Activated T-helper 1 cell treated with Interleukin-2 at 50 U/mL for 16 hours (primary cell): ENCODE measurements at places on chromosomes 7 and 10.

- DNase-seq: no peak
Observed at GRCh38 chr7:129898502-129899160, 54.1 kb downstream of the UBE2H start.

- no peak for DNase-seq
Observed at GRCh38 chr10:30371954-30372353, 22.9 kb upstream of the MTPAP start.

DNA sequence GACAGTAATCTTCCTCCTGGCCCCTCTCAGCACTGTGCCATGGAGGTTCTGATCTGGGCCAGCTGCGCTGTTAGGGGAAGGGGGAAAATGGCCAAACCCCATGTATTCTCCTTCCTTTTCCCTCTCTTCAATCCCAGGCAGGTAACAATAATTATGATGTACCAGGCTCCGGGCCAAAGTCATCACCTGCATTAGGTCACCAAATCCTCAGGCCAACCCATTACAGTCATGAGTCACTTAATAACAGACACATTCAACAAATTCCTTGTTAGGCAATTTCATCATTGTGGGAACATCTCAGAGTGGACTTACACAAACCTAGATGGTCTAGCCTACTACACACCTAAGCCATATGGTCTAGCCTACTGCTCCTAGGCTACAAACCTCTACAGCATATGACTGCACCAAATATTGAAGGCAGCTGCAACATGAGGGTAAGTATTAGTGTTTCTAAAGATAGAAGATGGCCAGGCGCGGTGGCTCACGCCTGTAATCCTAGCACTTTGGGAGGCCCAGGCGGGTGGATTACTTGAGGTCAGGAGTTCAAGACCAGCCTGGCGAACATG, 2.2 kb upstream of the HSPB1 start:
- DNase-seq: no peak

- no peak for DNase-seq
Observed at GRCh38 chr10:71719042-71719441, 536 bp downstream of the C10orf105 start.

- no peak for DNase-seq
Observed at GRCh38 chr10:3111621-3112163, 44.3 kb downstream of the PFKP start.

DNA sequence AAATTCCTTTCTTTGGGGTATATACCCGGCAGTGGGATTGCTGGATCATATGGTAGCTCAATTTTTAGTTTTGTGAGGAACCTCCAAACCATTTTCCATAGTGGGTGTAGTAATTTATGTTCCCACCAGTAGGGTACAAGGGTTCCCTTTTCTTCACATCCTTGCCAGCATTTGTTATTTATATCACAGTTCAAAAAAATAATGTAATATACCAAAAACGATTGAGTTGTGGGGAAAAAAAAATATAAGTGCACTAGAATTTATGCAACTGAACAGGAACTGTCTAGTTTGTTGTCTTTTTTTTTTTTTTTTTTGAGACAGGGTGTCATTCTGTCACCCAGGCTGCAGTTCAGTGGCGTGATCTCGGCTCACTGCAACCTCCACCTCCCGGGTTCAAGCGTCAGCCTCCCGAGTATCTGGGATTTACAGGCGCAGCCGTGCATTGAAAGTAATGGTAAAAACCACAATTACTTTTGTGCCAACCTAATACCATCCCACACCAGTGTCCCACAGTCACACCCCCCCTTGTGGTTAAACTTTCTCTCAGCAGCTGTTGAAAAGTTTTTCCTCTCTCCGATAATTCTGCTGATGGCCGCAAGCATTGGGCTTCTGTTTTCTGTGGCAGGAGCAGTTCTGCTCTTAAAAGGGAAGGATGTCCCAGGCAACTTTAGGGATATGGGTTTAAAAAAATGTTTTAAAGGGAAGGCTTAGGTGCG, 6.8 kb upstream of the LAT2 start:
- DNase-seq: no peak

DNA sequence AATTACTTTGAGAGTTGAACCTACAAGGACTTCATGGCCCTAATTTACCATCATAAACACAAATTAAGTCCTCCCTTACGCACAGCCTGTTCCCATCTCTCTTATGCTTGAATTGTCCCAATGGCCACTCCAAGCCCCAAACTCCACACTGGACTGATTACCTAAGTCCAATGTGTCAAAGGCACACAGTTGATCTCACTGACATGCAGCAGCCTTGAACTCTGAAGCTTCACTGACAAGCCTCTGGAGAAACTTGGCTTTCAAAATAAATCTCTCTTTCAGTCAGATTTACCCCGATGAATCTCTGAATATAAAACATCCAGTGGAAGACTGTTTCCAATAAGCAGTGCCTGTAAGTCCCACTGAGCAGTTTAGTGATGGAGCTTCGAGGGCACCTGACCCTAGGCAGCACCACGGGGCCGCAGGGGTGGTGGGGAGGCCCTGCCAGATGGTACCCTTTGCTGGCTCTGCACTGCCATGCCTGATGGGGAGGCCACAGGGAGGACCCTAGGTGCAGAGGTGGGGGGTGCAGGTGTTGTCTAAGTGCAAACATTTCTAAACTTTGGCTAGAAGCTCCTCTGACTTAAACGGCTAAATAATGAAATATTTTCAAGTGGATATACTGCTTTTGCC, 3.3 kb upstream of the MAT1A start:
- no peak for DNase-seq

- no peak for DNase-seq
Observed at GRCh38 chr10:61749291-61749690, 86.6 kb downstream of the CABCOCO1 start.

GRCh38 chr7:96090756-96091155, 231.1 kb downstream of the SLC25A13 start:
- no peak for DNase-seq

GRCh38 chr10:78925800-78926319, 142.9 kb upstream of the ZMIZ1 start:
- DNase-seq: no peak

DNA sequence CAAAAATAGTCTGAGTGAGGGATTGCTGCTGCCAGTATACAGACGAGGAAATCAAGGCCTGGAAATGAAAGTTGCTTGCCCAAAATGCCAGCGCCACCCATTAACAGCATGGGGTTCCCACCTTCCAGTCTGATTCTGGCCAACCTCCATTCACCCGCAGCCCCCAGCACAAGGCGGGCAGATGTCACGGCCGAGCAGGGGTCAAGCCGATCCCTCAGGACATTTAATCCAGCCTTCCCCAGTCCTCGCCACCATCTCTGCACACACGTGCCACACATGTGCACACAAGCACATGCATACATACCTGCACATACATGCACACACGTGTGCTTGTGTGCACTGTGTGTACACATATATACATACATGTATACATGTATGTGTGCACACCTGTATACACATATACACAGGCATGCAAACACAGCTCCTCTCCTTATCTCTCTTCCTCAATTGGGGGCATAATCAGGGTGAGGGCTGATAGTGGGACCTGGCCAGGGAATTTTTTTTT, 122.9 kb downstream of the GRID1 start:
- no peak for DNase-seq

DNA sequence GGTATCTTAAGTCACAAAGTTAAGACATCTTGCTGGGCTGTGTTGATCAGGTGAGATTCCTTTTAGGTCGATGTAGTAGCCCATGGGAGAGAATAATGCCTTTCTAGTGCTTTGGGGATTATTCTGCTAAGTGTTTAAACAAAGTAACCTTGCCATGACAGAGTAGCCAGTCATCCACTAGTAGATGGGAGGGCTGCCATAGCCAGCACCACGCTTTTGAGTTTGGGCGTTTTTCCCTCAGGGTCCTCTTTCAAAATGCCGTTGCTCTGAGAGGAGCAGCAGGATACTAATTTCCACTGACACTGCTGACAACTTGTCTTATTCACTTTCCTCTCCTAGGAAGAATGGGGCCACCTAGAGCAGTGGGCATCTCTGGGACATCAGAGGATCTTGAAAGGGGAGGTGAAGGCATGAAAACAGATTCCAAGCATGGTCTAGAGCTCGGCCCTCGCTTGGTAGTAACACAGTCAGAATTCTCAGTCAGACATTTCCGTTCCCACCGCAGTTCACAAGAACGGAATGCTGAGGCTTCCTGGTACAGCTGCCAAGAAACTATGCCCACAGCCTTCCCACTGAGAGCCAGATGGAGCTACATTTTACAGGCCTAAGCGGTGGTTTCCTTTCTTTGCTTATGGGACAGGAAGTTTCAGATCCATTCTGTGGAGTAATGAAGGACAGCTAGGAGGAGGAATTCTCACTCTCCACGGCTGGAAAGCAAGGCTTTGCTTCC, 15.3 kb upstream of the RSU1 start:
- no peak for DNase-seq

GRCh38 chr10:75009426-75009825, 102.0 kb upstream of the SAMD8 start:
- DNase-seq: no peak

DNA sequence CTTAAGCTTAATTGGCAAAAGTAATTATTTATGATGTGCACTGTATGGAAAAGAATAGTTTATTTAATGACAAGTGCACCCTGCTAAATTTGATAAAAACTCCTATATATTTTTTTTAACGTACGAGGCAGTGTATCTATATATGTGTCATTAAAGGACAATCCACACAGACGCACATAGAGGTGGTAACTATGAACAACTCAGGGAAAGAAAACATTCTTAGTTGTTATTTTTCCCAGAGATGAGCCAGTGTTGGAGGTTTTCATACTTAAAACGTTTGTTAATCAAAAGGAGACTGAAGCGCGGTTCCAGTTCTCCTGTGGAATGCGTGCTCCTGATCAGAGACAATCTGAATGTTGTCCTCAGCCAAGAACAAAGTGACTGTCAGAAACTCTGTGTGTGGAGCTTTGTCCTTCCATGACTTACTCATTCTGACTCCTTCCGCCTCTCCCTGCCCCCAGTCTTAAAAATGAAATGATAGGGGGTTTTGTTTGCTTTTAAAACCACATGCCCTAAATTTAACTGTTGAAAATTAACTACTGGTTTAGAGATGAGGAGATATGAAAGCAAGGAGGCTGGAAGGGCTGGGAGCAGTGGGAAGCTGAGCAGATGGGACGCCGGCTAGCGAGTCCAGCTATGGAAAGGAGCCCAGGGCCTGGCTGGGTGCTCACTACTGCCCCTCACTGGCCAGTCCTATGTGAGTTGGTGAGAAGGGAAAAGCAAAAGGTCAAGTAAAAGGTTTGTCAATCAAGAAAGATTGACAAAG, 99.6 kb downstream of the SVIL start:
- no peak for DNase-seq

- no peak for DNase-seq
Observed at GRCh38 chr10:48463318-48464003, 141.4 kb downstream of the ARHGAP22 start.

DNA sequence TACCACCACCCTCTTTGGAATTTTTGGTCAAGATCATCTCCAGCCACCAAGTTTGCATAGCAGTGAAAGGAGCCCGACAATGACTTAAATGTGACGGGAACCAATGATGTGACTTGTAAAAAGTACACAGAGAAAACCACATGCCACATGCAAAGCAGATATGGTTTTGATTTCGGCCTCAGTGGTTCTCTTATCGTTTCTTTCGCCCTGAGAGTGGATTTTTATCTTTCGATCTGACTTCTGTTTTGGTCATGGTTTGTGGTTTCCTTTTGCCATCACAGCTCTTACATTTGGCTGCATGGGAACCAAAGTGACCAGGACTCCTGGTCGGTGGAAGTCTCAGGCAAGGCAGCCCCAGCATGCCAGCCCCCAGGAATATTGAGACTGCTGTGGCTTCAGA, 31.5 kb downstream of the TCF7L2 start:
- DNase-seq: no peak

GRCh38 chr10:44513591-44513990, 128.7 kb upstream of the CXCL12 start:
- DNase-seq: no peak
